Effector CD4-positive, alpha-beta T cell (primary cell): ENCODE measurements at places on chromosomes 16 and 17.
A peak's percentile ranks its signal among the peaks of the same experiment; 100 is the strongest.

DNA sequence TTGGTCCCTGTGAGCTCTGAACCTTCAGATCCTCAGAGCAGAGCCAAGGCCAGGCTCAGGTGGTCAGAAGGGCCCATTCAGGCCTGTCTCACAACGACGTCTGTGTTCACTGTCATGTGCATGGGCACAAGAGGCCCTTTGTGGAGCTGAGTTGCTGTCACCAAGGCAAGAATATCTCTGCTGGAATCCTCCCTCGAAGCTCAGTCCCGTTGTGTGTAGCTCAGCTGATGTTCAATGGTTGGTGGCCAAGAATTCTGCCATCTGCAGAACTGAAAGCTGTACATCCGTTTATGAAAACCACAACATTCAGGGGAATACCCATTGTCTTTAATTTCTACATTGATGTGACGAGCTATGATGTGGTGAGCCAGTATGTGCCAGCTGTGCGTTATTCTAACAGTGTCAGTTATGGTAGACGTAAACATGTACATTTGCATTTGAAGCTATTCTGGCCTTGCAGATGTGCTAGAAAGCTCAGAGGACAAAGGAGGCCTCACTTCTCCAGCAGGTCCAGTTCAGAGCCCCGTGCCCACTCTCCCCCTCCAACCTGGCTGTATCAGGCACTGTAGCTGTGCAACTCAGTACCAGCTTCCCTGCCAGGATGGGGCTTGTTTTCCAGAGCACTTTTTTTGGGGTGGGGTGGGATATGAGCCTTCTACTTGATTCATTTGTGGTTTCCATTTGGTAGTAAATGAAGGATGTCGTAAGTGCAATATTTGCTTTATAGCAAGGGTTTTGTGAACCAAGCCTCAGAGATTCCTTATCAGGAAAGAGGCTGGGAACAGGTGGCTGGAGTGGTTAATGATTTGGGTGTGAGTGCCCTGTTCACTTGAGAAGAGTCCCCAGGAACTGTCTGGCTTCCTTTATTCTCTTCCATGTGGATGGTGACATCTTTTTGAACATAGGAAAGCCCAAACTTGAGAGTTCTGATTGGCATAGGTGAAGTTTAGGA lies 56.1 kb downstream of the B9D1 start:
- peak; percentile 10 for DNase-seq

GRCh38 chr17:29021226-29021625 lies 15.4 kb upstream of the SEZ6 start:
- no peak for DNase-seq

DNA sequence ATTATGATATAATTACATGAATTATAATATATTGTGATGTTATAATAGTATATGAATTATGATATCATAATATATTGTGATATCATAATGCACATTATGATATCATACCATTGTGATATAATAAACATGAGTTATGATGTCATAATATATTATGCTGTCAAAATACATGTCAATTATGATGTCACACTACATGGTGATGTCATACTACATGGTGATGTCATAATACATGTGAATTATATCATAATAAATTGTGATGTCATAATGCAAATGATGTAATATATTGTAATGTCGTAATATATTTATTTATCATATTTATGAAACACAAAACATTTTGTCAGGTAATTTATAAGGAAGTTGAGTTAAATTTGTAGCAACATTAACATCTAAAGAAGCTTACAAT lies 1950.1 kb downstream of the TP53TG3F start:
- no peak for DNase-seq

DNA sequence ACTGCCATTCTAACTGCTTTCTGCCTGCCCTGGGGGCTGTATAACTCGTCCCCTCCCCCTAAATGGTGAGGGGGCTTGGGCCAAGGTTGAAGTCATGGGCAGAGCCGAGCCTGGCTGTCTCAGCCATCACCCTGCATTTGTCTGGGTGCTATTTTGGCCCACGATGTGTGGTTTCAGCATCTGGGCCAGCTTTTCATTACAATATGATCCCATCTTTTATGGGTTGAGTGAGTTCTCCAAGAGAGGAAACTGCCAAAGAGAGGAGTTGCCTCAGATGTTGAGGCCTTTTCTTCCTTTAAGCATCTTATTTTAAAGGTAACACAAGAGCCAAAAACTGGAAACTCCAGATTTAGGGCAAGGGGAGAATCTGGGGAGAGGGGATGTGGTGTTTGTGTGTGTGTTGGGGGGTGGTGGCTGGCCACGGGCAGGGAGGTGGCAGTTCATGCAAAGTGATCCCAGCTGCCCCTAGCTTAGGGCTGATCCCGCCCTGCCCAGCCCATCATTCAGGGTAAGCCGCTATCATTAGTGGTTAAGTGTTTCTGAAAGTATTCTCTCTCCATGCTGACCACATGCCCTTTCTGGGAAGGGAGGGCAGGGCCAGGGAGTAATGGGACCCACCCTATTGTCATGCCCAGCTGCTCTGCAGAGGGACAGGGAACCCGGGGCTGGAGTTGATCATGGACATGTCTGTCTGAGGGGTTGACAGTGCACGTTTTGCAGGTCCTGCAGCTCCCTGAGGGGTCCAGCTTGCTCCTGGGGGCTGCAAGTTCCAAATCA lies 83.2 kb upstream of the CLEC18A start:
- DNase-seq: no peak

GRCh38 chr17:28916302-28916934 lies 13.5 kb upstream of the DHRS13 start:
- DNase-seq: peak; percentile 24

- no peak for DNase-seq
Measured at GRCh38 chr17:59627770-59628171, 8.1 kb downstream of the CLTC start.

GRCh38 chr17:9389111-9389527 lies 186.5 kb downstream of the STX8 start:
- DNase-seq: no peak

DNA sequence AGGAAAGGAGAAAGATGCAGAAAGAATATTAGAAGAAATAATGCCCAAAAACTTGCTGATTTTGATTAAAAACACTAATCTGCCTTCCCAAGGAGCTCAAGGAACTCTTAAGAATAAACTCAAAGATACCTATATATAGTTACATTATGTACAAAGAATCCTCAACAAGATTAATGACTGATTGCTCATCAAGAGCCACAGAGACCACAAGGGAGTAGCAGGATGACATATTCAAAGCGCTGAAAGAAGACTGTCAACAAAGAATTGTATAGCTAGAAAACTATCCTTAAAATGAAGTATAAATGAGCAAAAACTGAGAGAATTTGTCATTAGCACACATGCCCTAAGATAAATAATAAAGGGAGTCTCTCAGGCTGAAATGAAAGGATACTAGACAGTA lies 6.2 kb downstream of the LPCAT2 start:
- DNase-seq: no peak

- DNase-seq: no peak
Measured at GRCh38 chr17:34006126-34006525, 249.0 kb upstream of the CCL2 start.

- no peak for DNase-seq
Measured at GRCh38 chr17:12376276-12376675, 289.4 kb upstream of the MYOCD start.

GRCh38 chr16:85018529-85019236 lies 7.3 kb upstream of the ZDHHC7 start:
- no peak for DNase-seq

- DNase-seq: no peak
Measured at GRCh38 chr17:82316651-82317393, 586 bp downstream of the CD7 start.

DNA sequence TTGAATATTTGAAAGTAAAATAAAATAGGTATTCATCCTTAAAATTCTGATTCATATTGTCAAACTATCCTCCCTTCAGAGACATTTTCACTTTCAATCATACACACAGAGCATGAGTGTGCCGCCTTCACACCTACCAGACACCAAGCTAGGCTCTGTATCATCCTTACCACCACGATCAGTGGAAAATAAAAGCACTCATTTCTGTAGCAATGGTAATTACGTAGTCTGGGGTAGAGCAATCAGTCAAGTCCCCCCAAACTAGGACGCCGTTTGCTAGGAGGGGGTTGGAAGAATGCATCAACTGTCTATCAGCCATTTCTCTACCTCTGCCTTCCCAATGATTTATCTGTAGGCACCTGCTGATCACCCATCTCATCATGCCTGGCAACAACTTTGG lies 84.6 kb upstream of the GRIN2A start:
- DNase-seq: no peak

- no peak for DNase-seq
Measured at GRCh38 chr16:87056083-87056482, 261.1 kb downstream of the C16orf95 start.
